ENCODE measurements at places on chromosomes 5 and 9. TPM values are rescaled to one million over a fixed set of nuclear protein-coding genes. Genes with fewer than 3 reads are reported as not detected.

- no peak for DNase-seq
Measured at GRCh38 chr9:82037126-82037525, 48.6 kb downstream of the SPATA31D1 start.

DNA sequence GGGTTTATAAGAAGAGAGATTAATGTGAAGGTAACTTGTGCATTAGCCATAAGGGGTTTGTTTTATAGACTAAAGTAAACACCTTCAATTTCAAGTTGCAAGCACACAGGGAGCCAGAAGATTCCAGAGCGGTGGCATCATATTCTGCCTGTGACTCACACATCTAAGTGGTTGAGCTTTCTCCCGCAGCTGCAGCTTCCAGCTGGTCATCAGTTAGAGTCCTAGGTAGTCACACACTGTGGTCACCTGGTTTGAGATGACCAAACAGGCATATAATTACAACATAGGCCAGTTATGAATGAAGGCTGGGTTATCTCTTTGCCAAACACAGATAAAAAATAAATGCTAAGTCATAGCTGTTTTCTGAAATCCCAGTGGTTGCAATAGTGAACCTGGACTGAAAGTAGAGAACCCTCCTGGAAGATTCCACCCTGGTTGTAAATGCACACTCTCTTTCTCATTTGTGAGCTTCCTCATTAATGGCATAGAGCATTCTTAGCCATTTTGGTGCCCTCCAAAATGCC, 171.3 kb downstream of the GDNF start:
- peak; percentile 73 for DNase-seq

DNA sequence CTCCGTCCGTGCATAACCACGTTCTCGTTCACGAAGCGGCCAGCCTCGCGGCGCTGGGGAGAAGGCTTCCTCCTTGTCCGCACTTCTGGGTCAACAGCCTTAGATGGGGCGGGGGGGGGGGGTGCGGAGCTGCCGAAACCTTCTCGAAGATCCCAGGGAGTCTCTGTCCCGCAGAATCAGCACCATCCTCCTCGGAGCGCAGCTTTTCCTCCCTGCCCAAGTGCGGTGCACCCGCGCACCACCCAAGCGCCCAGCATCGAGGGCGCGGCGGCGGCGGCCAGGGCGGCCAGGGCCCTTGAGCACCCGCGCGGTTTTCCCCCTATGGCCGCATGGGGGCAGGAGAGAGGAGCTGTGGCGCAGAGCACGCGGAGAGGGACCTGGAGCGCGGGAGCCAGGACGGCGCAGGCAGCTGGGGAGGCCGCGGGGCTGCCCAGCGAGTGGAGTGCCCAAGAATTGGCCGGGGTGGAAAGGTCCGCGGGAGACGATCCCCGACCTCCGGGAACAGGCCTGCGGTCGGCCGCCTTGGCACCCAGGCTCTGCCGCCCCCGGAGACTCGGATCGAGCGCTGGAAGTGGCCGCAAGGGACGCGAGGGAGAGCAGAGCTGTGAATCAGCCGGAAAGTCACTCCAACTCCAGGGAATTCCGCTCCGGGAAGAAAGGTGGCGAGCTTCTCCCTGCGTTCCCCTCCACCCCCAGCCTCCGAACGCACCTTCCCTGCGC, 43.1 kb downstream of the TMEM174 start:
- peak; percentile 91 for DNase-seq

DNA sequence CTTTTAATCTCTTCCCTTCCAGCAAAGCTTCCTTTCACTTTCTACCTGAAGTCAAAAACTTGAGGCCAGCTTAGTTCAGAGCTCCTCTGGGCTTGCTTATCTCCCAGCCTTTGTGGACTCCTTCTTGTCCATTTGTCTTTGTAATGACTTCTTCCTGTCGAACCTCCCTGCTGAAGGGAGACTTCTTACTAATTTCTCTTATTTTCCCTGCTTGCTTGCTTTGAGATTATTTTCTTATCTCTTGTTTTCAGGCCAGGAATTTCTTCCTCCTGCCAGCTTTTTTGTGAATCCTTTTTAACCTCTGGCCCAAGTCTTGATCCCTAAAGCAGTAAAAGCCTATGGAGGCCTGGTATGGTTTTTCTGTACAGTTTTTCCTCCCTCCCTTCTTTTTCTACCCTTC, 46.8 kb upstream of the DHFR start:
- no peak for DNase-seq

DNA sequence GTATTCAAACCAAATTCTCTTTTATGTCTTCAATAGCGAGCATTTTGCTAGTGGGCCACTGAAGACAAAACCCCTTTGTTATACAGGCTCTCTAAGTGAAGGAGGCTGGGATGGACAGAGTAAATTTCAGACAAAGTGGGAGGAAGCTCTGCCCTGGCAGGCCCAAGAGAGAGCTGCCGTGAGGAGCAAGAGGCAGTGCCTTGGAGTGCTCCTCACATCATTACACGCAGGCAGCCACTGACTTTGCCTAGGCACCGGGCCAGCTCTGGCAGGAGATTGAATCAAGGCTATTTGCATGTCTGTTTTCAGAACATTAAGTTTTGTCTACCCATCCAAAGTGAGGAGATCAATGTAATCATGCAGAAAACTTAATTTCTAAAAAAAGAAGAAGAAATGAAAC, 167.7 kb downstream of the CCDC192 start:
- no peak for DNase-seq

DNA sequence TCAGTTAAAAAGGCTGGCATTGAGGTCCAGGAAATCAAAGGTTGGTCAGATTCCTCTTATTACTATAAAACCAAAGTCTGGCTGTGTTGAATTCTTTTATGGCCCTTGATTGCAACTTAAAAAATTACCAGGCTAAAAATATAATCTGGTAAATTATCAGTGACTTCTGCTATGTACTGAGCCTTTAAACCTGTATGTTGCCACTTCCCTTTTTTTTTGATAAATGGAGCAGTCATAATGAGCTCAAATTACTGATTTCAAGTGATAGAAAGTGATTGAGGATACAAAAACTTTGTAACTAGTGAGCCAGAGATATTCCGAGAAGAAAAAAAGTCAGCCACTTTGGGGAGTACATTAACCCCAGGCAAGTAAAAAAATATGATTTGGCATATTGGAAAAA, 100.1 kb downstream of the GIN1 start:
- no peak for DNase-seq

DNA sequence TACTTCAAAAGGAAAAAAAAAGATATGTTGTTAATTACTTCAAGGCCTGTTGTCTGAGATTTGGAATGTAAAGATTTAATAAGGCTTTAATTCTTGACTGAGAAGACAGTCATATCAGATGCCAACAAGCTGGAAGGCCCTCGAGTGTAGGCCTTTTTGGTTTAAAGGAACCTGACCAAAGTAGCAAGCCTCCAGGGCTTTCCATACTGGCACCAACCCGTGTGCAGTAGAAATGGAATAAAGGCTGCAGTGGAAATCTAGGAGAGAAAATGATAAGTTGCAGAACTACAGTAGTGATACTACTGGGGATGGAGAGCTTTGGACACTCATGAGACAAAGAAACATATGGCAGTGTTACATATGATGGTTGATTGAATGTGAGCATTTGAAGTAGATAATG, 358.0 kb downstream of the TAF11L14 start:
- DNase-seq, result no peak

DNA sequence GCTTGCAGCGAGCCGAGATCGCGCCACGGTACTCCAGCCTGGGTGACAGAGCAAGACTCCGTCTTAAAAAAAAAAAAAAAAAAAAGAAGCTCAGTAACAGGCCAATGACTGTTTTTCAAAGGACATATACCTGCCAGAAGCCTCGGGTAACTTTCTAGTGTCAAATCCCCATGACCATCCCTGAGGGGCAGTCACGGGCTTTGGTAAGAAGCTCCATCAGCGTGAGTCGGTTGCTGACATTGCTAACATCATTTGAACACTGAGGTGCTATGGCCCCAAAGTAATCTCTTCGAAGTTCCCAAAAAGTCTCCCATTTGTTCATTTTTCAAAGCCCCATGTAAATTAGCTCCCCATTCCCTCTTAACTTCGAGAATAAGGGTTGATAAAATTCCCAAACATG, 11.6 kb downstream of the NAIP start:
- no peak for DNase-seq

The CDKN2B gene
- total RNA-seq, result 30.4 TPM
